NCI-H187 treated with DMSO at 0.1 percent for 48 hours (cell line): ENCODE measurements at places on chromosomes 11 and 22.

GRCh38 chr11:67732045-67732787, 57.8 kb upstream of the ALDH3B2 start:
- DNase-seq = no peak

GRCh38 chr11:31770011-31770700, 41.0 kb downstream of the PAX6 start:
- DNase-seq = no peak

DNA sequence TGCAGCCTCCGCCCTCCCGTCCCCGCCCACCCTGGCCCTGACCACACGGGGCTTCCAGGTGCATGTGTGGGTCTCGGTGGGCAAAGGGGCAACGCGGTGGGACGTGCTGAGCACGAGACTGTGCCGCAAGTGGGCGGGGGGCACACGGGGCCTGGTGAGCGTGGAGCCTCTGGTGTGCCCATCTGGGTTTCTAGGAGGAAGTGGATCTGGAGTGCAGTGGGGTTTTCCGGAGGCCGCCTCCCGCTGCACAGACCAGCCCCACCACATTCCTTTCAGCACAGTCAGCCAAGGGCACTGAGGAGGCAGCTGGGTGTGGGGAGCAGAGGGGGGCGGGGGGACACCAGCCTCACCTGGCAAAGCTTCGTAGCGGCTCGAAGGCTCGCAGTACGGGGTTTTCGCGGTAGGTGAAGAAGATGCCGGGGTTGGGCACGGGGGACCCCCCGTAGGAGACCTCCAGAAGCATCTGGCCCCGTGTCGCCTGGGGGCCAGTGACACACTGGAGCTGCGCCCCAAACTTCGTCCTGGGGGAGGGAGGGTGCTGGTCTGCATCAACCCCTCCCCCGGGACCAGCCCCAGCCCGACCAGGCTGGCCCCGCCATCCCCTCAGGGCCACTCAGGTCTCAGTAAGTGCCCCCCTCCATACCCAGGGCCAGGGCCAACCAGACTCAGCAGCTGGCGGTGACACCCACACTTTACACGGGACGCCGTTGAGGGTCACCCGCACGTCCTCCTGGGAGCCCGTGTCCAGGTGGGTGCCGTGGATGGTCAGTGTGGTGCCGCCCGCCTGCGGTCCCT, 12.4 kb upstream of the MAPK11 start:
- DNase-seq = no peak

DNA sequence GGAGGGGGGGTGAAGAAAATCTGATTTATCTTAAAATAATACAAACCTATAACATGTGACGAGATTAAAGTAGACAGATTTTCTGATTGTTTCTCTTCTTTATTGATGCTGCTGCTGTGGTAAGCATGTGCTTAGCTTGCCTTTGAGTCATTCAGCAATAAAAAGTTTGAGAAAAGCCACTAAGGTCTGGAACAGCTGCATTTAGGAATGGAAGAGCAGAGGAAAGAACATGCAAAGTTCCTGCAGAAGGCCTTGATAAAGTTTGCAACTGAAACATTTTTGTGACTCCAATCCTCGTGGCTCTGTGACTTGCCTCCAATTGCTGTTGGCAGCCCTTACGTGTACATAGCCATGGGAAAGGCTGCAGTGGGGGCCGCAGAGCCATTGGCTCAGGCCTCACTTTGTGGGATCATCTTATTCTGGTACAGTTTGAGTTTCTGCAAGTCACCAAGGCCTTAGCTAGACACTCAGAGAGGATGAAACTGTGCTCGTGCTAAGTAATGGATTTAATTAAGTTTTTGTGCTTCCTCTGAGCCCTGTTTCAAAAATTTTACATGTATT, 370.2 kb downstream of the AASDHPPT start:
- no peak for DNase-seq

DNA sequence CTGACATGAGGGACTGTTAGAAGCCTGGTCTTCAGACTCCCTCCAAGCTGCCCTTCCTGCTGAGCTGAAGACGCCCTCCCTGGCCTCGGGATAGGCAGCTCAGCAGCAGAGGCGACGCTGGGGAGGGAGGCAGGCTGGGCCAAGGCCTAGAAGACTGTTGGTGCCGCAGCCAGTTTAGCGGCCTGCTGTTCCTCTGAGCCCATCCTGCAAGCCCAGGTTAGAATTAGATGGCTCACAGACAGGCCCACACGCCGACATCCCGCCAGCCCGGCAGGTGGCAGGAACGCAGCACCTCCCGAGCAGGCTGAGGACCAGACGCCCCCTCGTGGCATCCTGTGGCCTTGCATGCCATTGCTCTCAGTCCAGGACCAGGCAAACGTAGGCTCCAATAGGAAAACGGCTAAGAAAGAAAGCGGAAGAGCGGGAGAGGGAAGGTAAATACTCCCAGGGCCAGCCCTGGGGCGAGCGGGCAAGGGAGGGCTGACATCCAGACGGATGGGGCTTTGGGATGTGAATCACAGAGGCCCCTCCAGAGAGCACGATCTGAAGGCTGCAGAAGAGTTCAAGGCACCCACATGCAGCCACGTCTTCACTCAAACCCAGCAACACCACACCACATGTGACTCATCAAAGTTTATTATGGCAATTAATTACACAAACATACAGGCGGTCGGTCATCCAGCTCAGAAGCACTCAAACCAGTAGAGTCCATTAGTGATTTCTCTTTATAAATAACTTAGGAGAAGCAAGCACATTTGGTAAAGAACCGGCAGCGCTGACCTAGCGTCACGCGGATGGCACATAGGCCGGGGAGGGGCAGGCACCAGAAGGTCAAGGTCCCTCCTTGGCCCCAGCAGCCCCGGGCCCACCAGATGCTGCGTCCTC, 27.6 kb downstream of the CD5 start:
- no peak for DNase-seq

- no peak for DNase-seq
These were observed 43.6 kb upstream of the DDX6 start for GRCh38 chr11:118834427-118835028.

DNA sequence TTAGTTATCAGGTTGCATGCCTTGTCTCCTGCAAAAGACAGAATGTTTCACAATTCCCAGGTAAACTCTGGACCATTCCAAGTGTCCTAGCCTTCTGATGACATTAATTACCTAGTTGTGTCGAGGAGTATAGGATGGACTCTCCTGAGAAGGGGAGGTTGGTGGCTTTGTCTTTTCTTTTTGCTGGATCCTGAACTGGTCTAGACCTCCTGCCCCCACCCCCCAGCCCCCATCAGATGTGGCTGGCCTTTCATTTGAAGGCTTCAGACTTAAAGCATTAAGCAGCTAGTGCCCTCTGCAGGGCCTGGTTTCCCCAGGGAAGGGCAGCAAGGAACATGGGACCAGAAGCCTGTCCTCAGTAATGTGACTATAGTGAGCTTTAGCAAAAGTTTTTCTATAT, 9.7 kb downstream of the MCAM start:
- DNase-seq = no peak

DNA sequence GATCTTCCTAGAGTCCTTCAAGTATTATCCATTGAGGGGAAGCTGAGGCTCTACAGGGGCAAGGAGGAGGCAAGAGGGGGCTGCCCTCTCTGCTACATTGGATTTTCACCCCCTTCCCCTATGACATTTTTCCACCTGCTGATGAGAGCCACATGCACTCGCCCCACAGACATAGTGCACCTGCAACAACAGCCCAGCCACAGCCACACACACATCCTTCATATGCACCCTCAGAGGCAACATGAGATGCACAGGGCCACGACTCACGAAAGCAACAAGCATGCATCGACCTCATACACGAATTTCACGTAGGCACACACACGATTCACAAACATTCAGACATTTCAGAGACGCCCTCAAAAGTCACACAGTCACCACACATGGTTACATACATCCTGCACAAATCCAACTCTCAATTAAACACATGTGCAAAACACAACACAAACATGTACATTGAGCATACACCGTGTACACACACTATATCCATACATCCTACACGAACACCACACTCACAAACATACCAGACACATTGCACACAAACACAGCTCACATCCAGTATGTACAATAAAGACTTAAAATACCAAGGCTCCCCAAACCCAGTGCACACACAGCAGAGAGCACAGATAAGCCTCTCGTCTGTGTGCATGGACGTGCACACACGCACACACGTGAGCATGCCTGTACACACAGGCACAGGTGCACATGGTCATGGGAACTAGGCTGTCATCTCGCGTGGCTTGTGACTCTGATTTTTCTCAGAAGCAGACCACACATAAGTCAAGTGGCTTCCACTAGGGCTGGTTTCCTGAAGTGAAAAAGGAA, 6.3 kb upstream of the LRRC32 start:
- DNase-seq = no peak

- DNase-seq = no peak
These were observed 51.8 kb downstream of the GALNT18 start for GRCh38 chr11:11569936-11570491.

GRCh38 chr22:22791438-22792181, 96.0 kb upstream of the IGLL5 start:
- DNase-seq = no peak

DNA sequence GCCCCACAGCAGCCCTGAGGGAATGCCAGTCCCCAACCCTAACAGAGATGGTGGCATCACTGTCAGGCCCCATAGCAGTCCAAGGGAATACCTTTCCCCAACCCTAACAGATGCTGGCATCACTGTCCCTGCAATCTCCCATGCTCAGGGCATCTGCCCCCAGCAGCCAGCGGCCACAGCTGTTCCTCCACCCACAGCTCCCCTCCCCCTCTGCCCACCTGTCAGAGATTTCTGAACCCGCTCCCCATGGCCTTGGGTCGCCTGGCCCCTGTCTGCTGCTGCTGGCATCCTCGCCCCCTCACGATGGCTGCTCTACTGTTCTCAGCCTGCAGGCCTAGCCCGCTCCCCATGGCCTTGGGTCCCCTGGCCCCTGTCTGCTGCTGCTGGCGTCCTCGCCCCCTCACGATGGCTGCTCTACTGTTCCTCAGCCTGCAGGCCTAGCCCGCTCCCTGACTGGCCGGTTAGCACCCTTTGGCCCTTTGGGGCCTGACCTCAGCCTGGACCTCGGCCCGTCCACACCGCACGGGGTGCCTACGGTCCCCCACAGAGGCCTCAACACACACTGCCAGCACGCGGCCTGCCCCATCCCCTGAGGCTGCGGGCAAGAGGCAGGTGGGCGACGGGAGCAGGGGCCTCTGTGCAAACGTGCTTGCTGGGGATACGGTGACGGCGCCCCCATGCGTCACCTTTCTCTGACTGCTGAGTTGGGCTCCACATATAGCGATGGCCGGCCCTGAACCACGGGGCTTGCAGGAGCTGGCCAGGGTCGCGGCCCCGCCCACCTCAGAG, 20.7 kb downstream of the CHID1 start:
- DNase-seq = no peak

- DNase-seq = no peak
These were observed 270.5 kb upstream of the B3GAT1 start for GRCh38 chr11:134682577-134682976.

- DNase-seq = peak; percentile 5
These were observed 23.8 kb upstream of the FZD4 start for GRCh38 chr11:86978756-86979608.

DNA sequence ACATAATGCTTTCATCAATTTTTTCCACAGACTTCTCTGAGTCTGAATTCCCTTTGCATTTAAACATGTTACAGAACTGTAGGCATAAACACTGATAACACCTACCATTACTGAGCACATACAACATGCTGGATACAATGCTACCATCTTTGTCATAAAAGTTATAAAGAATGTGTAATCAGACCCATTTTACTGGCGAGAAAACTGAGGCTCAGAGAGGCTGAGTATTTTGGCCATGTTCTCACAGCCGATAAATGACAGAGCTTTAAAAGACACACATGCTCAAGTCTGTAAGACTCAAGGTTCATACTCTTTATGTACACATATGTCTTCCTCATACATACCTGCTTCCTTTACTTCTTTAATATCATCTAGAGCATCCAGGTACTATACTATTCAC, 2.6 kb downstream of the RRAS2 start:
- no peak for DNase-seq

DNA sequence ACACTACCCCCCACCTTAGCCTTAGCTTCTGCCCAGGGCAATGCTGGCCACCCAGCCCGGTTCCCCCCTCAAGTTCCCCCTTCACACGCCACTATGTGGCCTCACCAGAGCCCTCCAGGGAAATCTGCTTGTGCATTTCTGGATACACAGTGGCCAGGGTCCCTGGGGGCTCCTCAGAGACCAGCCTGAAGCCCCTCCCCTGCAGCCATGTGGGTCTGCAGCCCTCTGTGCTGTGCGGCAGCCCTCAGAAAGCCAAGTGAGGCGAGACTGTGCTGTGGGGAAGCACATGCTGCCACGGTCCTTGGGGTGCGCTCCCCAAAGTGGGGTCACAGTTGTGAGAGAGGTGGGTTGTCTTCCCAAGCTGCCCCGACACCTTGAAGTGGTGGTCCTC, 2.1 kb upstream of the PLXNB2 start:
- no peak for DNase-seq

DNA sequence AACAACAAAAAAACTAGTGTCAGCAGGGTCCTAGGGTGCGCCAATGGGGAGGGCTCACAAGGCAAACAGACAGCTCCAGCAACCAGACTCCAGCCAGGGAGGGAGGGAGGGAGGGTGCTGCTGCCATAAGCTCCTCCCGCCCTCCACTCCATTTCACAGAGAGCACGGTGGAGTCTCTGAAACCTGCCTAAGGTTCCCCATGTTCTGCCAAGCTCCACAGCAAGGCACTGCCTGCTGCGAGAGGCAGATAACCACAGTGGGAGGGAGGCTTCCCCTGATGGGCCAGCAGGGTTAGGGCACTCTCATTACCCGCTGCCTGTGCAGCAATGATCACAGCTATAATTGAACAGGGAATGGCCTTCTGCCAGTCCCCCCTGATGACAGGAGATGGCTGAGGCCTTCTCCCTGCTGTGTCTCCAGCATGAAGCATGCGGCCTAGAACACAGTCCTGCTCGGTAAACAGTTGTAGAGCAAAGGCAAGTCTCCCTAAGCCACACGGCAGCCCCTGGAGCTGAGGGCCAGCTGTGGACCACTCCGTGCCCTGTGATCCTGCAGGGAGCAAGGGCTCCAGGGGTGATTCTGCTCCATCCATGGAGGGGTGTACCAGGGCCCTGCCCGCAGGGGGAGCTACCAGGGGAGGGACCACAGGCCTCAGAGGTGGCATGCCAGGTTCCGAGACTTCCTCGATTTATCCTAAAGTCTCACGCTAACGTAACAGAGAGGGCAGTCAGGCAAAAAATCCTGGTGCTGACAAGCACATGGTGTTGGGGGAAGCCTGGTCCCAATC, 42.9 kb downstream of the PC start:
- DNase-seq = no peak

DNA sequence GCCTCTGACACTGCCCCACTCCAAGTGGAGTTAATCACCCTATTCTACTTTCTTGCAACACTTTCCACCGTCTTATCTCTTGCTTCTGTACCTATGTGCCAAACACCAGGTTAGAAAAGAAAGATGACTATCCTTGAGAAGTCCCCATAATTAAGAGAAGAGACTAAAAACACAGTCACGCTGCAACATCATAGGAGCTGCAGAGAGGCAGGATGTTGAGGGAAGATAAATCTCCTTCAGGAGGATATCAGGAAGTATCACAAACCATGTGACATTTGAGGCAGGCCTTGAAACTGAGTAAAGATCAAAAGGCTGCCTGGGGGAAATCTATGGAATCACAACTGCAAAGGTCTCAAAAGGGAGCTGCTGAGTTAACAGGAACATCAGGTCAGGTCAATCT, 24.8 kb downstream of the GAB2 start:
- no peak for DNase-seq

GRCh38 chr11:34823197-34823596, 93.0 kb downstream of the APIP start:
- DNase-seq = no peak

- no peak for DNase-seq
These were observed 198.9 kb upstream of the ZC3H12C start for GRCh38 chr11:109894242-109894641.

- DNase-seq = peak; percentile 48
These were observed 78.3 kb upstream of the AKIP1 start for GRCh38 chr11:8832571-8833260.
